ENCODE measurements at places on chromosomes 2 and 18.

- DNase-seq = no peak
Measured at GRCh38 chr2:62495761-62496160, 10.2 kb downstream of the TMEM17 start.

- no peak for DNase-seq
Measured at GRCh38 chr18:8427339-8427738, 181.9 kb upstream of the RAB12 start.

GRCh38 chr18:48798334-48799245 lies 152.2 kb downstream of the SMAD7 start:
- no peak for DNase-seq

- no peak for DNase-seq
Measured at GRCh38 chr18:47191961-47192360, 15.8 kb upstream of the IER3IP1 start.

DNA sequence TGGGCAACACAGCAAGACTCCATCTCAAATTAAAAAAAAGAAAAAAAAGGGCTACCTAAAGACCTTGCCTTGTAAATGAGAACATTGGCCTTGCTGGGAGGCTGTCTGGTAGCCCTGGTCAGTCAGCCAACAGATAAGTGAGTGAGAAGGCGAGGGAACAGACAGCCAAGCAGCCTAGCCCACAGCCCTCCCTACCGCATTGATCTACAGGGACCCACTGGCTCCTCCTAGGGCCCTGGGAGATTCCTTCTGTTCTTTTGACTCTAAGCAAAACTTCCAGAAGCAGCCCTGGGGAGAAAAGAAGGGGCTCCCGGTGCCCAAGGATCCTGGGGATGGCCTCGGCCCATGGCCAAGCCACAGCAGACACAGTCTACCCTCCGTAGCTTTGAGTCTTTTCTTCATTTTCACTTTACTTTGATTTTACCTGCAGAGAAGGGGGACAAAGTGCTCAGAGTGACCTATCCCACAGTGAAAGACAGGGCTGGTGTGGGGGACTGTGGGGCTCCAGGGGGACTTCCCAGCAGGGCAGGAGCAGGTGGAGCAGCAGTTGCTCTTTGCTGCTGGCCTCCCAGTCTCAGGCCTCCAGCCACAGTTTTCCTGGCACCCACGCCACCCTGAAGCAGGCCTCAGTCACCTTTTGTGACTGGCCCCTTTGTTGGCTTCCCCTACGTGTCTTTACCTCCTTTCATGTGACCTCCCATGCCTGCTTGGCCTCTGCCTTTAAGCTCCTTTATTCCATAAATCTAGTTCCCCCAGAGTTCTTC lies 5.1 kb downstream of the CEP68 start:
- no peak for DNase-seq

- DNase-seq = no peak
Measured at GRCh38 chr2:139876321-139876720, 1096.1 kb upstream of the NXPH2 start.

GRCh38 chr2:37851428-37851827 lies 73.7 kb upstream of the RMDN2 start:
- no peak for DNase-seq

- DNase-seq = no peak
Measured at GRCh38 chr18:63160172-63160995, 159.2 kb downstream of the BCL2 start.

Data from GF-D8 (cell line).